ENCODE measurements at places on chromosomes 3 and 15. TPM values are rescaled to one million over a fixed set of nuclear protein-coding genes. Genes with fewer than 3 reads are reported as not detected.

GRCh38 chr15:63833021-63833696 is 589 bp downstream of the HERC1 start:
- peak; percentile 75 for DNase-seq

GRCh38 chr3:55333046-55333445 is 154.1 kb downstream of the WNT5A start:
- no peak for DNase-seq

Gene P2RY12
- 0.13 TPM for total RNA-seq

- no peak for DNase-seq
Observed at GRCh38 chr3:5498981-5499380, 311.5 kb downstream of the EDEM1 start.

DNA sequence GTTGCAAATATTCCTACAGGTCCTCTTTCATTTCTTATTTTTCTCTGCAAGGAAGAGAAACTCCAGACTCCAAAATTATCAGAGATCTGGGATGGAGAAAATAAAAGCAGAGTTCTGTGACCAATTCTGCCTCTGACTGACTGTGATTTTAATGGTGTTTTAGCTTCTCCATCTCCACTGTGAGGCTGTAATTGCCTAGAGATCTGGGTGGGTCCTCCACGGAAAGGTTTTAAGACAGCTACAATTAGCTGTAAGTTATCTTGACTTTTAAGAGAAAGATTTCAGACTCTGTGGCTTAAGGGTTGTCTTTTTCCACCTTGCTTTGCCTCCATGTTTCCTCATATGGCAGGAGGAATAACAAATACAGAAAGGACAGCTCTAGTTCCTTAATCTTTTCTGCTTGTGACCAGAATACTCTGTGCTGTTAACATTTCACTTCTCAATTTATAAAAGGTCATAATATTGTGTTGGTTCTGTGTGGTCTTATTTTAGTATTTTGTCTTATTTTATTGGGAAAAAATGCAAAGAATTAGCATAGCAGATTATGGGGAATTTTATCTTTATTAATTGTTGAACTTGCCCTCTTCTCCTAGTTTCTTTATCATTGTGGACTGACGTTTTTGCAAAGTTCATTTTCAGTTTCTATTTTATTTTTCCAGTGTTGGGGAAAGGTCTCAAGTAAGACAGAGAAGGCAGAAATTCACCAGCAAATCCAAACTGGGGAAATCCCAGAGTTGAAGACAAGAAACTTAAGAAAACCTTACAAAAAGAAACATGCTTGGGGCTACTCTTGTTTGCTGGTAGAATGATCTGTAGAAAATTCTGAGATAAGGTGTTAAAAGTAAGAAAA is 157.9 kb downstream of the RAP2B start:
- DNase-seq, result no peak

DNA sequence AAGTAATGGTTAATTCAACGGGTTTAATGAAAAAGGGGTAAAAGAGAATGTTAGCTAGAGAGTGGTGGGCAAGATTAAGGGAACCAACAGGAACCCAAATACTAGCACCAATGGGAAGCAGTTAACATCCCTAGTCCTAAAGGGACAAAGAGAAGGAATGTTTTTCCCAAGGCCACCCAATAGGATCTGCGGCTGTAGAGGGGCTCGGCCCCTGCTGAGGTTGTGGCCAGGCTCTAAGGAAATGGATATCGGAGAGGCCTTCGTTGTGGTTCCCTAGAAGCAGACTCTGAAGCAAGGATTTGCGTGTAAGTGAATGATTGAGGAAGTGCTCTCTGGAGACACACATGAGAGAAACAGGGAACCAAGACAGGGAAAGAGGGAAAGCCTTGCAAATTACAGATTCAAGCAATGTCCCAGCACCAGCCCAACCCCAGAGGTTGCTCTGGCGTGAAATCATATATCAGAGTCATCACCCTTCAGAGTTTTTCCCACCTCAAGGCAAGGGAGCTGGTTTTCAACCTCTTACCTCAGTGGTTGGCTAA is 83.6 kb upstream of the TNIK start:
- DNase-seq, result no peak

Gene SPESP1
- 1.8 TPM for total RNA-seq

GRCh38 chr3:32412887-32413286 is 21.2 kb downstream of the CMTM7 start:
- DNase-seq, result no peak

DNA sequence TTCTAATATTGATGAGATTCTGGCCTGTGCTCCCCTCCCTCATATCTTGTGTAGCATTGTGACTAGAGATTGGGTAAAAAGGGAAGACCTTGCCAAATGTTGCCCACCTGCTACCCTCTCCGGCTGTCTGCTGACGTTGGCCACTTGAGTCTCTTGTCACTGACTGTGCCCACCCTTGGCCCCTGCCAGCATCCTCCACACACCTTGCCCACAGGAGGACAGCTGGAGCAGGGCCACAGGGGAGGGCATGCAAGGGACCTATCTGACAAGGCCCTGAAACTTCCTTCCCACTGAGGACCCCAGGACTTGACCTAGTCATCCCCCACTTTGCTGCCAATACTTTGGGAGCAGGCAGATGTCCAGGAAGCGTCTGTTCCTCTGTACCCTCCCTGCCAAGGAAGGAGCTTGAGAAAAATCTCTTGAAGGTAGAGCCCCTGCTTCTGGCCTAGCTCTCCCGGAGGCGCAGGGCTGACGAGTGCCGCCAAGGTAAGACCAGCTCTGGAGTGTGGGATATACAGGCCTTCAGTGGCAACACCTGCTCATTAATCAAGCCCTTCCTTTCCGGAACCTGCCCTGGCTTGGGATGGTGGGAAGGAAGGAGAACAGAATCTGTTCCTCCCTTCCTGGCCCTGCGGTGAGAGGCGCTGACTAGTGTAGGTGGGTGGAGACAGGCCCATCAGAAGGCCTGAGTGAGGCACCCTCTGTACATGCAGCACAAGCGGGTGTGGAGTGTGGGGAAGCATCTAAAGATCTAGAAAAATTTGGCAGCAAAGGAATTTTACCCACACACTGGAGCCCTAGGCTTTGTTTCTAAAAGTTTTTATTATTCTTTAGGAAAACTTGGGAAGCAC is 4.9 kb upstream of the PAK6 start:
- DNase-seq, result no peak

Gene LRRC49
- total RNA-seq, result 83.2 TPM

GRCh38 chr3:49601358-49602048 is 47.2 kb downstream of the BSN start:
- DNase-seq, result no peak

Gene SHC4
- total RNA-seq, result 3.3 TPM

- no peak for DNase-seq
Observed at GRCh38 chr3:10973046-10973595, 19.4 kb upstream of the SLC6A1 start.

GRCh38 chr3:166388321-166388720 is 551.1 kb upstream of the BCHE start:
- no peak for DNase-seq

DNA sequence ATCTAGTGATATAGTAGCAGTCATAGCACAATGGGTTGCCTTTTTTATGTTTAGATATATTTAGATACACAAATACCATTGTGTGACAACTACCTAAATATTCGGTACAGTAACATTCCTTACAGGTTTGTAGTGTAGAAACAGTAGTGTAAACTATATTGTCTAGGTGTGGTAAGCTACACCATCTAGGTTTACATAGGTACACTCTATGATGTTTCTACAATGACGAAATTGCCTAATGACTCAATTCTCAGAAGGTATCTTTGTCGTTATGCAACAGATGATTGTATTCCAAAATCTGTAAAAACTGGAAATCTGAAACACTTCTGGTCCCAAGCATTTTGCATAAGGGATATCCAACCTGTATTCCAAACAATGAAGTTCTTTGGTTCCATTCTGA is 24.3 kb downstream of the PLOD2 start:
- DNase-seq, result no peak

GRCh38 chr3:194570898-194571297 is 62.3 kb downstream of the TMEM44 start:
- DNase-seq, result no peak

DNA sequence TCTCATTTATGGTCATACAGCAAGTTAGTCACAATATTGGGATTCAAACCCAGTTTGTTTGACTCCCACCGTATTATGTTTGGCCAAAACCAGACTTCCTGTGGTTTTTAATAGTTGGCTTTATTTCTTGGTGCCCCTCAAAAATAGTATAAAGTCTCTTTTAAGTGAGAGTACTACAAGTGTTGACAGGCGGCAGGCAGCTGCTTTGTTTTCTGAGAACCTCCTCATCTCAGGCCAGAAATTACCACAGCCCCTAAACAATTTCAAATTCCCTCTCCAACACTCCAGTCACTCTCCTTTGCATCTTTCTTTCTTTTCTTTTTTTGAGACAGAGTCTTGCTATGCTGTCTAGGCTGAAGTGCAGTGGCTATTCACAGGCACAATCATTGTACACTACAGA is 121.5 kb downstream of the POLR2M start:
- no peak for DNase-seq

DNA sequence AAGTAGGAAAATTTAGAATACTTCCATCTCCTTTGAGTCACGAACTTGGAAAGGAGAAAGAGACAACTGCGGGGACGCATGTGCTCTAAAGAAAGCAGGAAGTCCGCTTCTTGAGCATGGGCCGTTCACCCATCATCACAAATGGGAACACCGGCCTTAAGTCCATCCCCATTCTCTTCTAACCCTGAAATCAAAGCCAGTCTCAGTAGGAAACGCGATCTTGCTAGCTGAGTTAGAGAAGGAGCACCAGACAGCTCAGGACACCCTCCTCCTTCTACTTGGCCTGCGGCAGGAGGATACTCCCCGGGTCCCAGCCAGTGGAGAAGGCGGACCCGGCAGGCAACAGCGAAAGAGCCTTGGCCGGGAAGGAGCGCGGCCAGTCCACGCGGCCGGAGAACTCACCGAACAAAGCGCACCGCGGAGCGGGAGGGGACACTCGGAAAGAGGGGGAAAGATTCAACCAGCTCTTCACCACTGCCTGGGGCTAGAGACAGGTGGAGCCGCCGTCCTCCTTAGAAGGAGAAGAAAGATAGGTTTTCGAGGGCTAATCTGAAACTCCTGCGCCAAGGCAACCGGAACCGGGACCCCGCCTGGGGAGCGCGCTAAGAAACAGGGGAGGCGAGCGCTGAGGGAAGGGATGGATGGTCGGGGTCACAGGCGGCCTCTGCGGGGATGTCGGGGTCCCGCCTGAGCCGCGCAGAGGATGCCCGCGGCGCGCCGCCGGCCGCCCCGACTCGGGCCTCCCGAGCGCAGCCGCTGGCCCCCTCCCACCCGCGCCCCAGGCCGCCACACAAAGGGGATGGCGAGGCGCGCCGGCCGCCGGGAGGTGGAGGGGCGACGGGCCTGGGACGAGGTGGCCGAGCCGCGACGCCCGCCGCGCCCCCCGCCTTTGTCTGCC is 818 bp downstream of the SLC4A7 start:
- no peak for DNase-seq

- DNase-seq, result no peak
Observed at GRCh38 chr3:106013971-106014370, 145.2 kb upstream of the CBLB start.

- no peak for DNase-seq
Observed at GRCh38 chr3:183782576-183783276, 42.7 kb downstream of the MAP6D1 start.

DNA sequence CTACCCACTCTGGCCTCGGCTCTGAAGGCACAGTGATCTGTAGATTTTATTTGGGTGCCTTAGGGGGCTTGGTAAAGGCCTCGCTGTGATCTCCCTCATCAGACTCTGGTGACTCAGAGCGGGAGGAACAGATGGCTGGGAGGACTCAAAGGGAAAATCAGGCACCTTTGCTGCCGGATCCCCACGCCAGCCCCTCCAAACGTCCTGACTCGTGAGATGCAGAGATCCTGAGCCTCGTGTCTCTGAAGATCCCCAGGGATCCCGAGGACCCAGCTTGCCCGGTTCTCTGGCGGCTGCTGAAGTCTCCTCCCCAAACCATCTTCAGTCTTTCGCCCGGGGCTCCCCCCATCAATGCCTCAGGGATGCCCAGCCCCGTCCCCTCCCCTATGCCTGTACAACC is 32.8 kb downstream of the MUC20 start:
- DNase-seq, result no peak

DNA sequence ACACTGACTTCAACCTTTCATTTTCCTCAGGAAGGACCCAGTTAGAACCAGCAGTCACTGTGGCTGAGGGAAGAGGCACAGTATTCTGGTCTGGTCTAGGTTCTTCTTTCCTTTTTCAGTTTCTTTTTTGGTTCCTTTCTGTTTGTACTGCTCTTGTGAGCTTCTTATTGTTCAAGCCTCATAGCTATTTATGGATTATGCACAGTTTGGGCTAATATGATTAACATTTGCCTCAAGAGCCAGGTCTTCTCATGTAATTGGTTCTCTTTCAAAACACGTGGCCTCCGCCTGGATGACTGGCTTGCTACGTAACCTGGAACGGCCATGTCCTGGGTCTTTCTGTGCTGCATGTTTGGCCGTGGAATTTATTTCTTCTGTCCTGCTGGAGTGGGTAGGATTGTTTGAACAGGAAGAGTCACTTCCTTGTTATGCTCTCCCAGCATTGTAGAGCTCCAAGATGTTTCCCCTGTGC is 43.3 kb downstream of the RBMS3 start:
- no peak for DNase-seq

- DNase-seq, result peak; percentile 89
Observed at GRCh38 chr3:44648564-44649229, at the start of gene ZNF35. ZNF35 (plus strand) TSS chr3:44648732; CDS start chr3:44651068, 2,336 bp downstream.

Gene GOLGA6L10
- 0.86 TPM for total RNA-seq

Gene GREM1
- 0.59 TPM for total RNA-seq

DNA sequence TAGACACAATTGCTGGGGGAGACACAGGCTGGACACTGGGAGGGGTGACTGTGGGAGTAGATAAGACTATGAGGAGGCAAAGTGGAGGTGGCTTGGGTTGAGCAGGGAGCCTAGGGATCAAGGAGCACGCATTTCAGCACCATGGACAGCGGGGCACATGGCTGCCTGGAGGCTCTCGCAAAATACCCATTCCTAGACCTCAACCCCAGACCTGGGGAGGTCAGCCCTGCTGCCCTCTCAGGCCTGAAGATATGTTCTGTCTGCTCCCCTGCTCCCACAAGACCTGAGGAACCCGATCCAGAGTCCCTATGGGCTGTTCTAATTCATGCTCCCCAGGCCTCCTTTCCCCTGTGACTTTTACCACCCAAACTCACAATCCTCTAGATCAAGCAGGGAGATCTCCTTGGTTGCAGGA is 16.0 kb upstream of the CPEB1 start:
- no peak for DNase-seq

Gene KLHL40
- 0.57 TPM for total RNA-seq

DNA sequence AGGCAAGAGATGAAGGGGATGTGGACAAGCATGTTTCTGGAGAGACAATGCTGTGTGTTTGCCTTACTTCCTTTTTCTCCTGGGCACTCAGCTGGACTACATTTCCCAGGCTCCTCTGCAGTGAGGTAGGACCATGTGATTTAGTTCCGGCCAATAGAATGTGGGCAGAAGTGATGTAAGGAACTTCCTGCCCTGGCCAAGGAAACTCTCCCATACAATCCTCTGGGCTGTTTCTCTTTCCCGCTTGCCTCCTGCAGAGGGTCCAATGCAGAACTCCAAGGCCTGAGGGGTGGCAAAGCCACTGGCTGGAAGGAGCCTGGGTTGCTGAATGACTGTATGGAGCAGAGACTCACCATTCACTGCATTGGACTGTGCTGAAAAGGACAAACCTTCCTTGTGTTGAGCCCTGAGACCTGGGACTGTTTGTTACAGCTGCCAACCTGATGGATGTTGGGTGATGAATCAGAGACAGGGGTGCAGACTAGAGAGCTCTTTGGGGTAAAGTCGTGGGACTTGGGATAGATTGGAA is 82.7 kb upstream of the SLC6A6 start:
- no peak for DNase-seq

All from cardiac septum (tissue), 1 donor.